Motor neuron (in vitro differentiated cells): ENCODE measurements at places on chromosomes 5 and 9. TPM values are rescaled to one million over a fixed set of nuclear protein-coding genes. Genes with fewer than 3 reads are reported as not detected.

DNA sequence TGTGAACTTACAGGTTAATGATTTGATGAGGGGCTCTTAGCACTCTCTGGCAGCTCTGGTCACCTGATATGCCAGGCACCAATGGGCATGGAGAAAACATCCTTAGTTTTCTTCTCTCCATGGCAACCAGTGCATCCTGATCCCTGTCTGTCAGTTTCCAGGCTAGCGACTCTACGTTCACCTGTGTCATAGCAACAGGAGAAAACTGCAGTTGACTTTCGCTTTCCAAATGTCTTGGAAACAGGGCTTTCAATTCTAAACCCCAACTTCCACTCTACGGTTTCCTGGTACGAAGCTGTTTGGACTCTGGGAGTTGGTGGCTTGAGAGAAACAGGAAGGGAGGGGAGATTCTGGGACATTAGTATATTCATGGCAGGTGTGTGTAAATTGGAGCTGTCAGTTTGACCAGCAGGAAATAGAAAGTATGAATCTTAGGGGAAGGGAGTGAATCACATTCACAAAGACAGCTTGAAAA, 74.4 kb downstream of the SLC28A3 start:
- ATAC-seq = peak; percentile 88

- ATAC-seq = no peak
These were observed 429.7 kb downstream of the KIAA0825 start for GRCh38 chr5:94188725-94189124.

- ATAC-seq = no peak
These were observed 571.3 kb upstream of the TLE4 start for GRCh38 chr9:79000230-79001002.

DNA sequence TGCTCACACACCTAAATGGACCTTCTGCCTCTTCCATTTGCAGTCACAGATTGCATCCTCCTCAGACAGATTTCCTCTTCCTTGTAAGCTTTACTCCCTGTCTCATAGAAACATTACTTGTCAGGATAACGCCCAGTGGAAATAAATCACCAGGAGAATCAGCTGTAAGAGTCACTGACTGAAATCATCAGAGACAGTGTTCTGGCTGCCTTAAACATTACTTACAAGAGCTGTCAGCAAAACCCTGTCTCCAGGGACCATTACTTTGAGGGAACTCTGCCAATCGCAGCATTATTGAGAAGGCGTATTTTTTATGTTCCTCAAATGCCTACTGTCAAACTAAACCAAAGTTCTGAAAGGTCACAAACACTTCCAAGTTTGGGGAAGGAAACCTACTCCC, 5.9 kb downstream of the DPYSL3 start:
- peak; percentile 74 for ATAC-seq

- no peak for ATAC-seq
These were observed 29.6 kb upstream of the OTULINL start for GRCh38 chr5:14552017-14552416.

GRCh38 chr5:135237748-135238103, 161.3 kb downstream of the MACROH2A1 start:
- no peak for ATAC-seq

DNA sequence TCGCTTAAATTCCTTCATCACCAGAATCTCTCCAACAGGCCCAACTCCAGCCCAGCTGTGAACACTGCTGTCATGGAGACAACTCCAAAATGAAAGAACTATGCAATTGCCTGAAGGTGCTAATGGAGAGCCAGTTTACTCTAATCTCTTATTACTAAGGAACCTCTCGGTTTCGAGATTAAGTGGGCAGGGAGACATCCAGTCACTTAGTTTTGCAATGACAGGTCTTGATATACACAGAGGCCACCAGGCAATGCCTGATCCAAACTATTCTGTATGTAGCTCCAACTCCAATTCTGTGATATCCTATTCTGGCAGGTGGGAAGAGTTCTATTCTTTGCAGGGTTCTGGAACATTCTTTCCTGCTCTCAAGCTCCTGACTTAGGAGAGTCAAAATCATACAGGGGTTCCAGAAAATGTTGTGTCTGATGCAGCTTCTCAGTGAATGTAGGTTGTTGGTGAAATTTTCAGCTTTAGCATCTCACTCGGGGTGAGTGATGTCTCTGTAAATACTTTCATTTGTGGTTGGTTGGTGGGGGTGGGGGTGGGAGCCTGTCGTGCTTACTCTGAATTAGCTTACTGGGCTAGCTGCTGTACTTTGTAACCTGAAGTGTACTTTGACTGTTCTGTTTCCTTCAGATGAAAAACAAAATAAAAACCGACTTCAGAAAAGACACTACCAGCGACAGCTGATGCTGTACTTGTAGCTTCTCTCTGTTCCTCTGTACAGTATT, 170.9 kb downstream of the PALM2AKAP2 start:
- no peak for ATAC-seq

DNA sequence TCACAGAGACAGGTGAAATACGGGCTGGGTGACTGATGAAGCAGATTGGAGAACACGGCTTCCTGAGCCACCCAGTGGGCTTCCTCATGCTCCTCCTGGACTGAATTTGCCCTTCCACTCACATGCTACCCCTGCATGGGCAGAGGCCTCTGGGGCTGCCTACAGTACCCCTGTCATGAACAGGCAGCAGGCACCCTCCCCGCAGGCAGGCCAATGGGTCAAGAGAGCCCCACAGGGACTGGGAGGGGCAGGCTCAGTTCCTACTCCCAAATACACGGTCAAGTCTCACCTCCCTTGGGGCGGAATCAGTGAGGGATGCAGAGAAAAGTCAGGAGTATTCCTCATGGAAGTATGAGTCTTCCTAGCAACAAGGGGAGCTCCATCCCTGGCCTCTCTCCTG, 48.6 kb upstream of the ZBTB43 start:
- ATAC-seq = no peak

DNA sequence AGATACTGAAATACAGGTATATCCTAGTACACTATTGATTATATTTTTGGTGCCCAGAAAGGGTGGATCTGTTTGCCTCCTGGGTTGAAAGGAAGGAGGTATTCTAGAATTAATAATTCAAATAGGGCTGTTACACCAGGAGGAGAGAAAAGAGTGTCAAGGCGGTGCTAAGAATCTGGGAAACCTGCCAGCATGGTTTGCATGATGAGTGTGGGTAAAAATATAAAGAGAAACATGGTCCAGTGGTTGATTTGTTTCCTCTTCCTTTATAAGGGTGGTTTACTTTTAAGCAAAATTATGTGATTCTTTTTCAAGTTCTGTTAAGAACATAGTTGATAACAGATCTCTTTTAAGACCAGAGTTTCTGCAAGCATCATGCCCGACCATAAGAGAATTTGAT, 69.4 kb upstream of the NFIB start:
- no peak for ATAC-seq

DNA sequence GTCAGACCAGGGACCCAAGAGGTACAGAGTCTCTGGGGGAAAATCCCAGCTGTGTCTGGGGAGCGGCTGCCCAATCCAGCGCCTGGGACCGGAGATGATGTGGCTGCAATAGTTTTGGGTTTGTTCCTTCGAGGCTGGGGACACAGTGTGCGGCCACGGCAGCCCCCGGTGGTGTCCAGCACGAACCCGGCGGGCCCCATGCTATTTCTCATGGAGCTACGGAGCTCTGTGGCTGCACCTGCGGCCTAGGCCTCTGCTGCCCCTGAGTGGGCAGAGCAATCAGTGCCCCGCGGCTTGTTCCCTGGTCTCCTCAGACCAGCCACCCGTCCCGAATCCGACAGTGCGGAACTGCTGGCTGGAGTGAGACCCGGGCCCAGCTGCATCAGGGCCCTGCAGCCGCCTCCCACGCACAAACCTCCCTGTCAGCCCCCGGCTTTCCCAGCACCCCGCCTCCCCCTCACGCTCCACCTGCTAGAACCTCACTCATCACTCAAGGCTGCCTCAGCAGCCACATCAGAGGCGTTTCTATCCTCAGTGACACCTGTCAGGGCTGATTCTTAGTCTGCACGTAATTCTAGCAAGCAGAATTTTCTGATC, 29.0 kb downstream of the SARDH start:
- peak; percentile 35 for ATAC-seq

DNA sequence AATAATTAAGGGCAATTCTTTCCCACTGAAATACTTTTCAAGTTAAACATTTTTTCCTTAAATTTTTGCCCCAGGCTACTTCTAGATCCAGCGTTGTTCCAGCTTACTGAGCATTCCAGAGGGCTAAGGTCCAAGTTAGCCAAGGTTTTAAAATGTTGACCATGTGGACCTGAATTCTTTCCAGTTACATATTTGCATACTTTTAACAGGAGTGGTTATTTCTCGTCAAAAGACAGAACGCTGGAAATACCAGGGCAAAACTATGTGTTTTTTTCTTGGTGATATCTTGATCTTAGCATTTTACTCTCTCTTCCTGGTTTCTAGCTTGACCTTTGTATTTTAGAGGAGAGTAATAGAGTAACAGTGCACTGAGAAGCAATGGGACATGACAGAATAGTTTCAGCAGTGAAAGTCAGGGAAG, 32.8 kb downstream of the TMC1 start:
- ATAC-seq = no peak

- ATAC-seq = no peak
These were observed 1.2 kb downstream of the TLR4 start for GRCh38 chr9:117705386-117705785.

GRCh38 chr9:134295101-134295745, 31.0 kb upstream of the RXRA start:
- no peak for ATAC-seq

GRCh38 chr9:76223749-76224340, 170.4 kb downstream of the RFK start:
- ATAC-seq = no peak

- no peak for ATAC-seq
These were observed 541.2 kb upstream of the TRPC7 start for GRCh38 chr5:136906545-136906944.

DNA sequence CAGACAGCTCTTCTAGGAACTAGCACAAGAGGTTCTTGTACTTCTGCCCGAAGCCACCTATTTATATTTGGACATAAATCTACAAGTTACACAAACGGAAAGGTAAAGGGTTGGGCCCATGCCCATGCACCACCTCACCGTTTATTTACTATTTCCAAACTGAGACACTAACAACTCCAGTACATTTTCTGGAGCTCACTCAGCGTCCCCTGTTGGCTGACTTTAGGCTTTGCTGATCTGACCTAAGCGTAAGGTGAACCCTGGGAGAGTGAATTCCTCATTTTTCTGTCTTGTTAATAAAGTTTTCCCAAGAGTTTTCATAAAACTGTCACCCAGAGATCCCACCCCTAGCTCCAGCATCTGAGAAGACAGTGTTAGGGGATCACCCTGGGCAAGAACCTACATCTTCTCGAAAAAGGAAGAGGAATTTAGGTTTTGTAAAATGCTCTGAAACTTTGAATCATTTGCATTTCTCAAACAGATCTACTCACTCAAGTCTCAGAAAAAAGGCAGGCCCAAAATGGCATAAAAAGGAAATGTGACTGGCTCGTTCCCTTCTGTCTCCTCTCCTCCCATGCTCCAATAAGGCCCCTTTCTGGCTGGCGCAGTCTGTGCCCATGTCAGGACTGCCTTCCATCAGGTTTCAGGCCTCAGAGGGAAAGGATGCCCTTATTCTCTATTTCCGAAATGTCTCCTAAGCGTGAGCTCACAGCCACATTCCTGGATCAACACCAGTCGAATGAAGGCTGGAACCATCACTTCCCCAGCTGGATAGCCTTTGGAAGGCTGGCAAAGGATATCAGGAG, 201.3 kb downstream of the FANCC start:
- no peak for ATAC-seq

- ATAC-seq = peak; percentile 9
These were observed 1.1 kb upstream of the TENT4A start for GRCh38 chr5:6712142-6712576.

DNA sequence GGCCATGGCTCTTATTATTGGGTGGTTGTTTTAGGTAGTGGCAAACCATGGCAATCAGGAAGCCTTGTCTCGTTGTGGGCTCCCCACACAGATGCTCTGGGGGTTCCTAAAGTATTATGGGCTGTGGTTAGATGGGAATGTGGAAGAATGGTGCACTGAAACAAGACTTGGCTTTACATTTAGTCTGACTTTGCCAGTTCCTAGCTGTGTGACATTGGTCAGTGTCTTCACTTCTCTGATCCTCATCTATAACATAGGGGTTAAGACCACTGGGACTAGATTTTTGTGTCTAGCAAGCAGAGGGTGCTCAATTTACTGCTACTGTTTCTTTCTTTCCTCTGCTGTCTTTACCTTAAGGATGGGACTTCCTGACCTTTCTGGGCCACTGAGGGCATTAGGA, 149.5 kb downstream of the HSPA4 start:
- no peak for ATAC-seq

DNA sequence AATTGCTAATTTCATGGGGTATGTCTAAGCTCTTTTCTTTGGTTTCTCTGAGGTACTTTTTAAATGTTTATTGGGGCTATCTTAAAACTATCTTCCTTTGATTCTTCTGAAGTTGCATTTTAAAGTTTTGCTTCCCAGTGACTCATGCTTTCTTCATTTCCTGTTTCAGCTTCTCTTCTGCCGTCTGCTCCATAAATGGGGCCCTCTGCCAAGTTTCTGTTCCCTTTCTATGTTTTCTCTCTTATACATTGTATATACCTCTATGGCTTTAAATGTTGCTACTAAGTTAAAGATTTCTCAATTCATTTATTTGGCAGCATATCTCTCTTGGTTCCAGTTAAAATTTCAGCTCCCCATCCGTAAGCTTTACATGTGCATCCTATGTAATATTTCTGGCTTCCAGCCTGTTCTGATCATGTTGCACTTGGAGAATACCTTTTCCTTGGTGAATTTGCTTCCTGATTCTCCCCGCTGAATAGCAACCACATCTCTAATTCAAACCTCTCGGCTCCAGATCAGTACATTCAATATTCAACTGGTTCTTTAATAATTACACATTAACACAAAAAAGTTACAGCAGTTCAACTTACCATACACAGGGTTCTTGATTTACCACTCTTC, 125.3 kb downstream of the ST8SIA4 start:
- peak; percentile 83 for ATAC-seq

DNA sequence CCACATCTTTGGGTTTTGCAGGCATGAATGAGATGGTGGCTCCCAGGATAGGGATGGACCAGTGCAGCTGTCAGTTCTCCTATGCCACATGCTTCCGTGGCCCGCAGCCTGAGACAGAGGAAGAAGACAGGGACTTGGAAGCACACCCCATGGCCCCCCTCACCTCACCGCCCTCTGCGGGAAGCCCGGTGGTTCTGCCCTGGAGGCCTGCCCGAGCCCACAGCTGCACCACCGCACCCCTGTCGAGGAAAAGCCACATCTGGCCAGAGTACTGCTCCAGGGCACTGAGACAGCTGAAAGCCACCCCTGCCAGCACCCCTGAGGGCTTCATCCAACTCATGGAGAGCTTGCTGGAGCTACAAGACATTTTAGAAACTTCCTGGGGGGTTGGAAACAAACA, 7.6 kb upstream of the TRMT10B start:
- ATAC-seq = no peak

The LOX gene
- total RNA-seq = 4.1 and 4.7 TPM in 2 replicates

The NEUROG1 gene
- total RNA-seq = 1.6 and 1.7 TPM in 2 replicates

The SYNPO gene
- total RNA-seq = 6.9 and 7.3 TPM in 2 replicates

The CYSRT1 gene
- 1.2 and 1.3 TPM in 2 replicates for total RNA-seq

The CTNND2 gene
- total RNA-seq = 36.4 and 40.1 TPM in 2 replicates

The RNF183 gene
- total RNA-seq = 0.41 and 0.67 TPM in 2 replicates

The WDR31 gene
- total RNA-seq = 0.76 and 0.97 TPM in 2 replicates

The FAT2 gene
- total RNA-seq = 0.31 and 0.77 TPM in 2 replicates

The UBE2D2 gene
- 143 and 150 TPM in 2 replicates for total RNA-seq
